ENCODE measurements at places on chromosomes 1 and 21.

DNA sequence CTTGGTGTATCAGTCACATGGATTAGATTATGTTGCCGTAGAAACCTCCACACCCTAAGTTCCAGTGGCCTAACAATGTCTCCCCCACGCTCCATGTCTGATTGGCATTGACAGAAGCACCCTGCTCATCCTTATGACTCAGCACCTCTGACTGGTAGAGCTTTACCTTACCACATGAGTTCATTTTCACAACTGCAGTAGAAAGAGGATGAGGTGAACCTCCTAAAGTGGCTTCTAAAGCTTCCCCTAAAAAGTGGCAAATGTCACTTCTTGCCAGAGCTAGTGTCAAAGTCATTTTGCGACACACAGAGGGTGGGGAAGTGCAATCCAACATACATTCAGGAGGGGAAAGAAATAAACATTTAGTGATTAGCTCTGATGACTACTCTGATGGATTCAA is 30.6 kb upstream of the LYPD8 start:
- DNase-seq, result no peak

DNA sequence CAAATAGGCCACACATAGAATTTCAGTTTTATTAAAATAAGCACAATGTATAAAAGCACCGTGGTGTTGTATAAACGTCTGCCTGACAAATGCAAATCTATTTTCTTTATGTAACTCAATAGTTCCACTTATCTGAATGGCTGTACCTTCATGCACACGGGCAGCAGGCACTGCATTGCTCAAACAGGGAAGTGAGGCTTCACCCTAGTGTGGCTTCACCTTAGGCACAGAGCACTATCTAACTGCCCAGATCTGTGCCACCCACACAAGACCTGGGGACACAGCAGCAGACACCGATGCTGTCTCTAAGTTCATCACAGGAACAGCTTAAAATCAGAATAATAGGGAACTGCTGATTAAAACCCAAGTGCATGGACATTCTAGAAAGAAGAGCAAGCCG is 6.0 kb upstream of the KNCN start:
- DNase-seq, result no peak

DNA sequence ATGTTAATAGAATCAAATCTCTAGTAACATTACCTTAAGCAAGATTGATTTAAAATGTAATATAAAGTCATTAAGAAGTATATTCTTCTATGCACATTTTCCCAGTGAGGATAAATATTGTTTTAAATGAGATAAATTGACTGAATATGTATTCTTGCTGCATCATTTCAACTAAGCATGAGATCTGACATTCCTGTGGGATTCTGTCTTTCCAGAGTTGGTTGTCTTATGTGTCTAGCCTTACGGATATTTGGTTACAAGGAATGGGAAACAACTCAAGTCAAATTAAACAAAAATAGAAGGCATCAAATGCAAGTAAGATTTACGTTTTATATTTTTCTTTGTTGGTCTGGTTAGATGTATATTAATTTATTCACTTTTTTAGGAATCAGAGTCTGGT is 287.5 kb downstream of the PTGER3 start:
- peak; percentile 34 for DNase-seq

DNA sequence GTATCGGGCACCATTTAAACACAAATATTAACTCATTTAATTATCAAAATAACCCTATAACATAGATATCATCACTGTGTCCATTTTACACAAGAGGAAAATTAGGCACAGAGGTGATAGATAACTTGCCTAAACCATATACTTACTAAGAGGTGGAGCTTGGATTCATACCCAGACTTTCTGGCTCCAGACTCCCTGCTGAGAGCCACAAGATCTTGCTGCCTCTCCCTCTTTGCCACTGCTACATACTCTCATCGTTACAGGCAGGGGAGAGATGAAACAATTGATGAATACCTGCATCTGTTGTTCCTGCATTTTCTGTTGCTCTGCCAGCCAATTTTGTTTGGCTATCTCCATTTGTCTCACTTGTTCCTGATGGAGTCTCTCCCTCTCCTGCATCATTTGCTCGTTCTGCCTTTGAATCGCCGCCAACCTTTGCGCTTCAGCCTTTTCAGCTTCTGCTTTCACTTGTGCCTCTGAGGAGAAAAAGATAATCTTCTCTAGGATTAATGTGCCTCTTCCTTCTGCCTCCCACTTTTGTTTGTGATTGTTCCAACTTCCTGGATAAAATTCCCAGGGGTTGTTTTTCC is 10.6 kb downstream of the GBP5 start:
- peak; percentile 31 for DNase-seq

GRCh38 chr1:206816390-206817287 is 44.3 kb upstream of the IL10 start:
- DNase-seq, result no peak

GRCh38 chr21:41706678-41707077 is 60.2 kb downstream of the RIPK4 start:
- DNase-seq, result peak; percentile 44

DNA sequence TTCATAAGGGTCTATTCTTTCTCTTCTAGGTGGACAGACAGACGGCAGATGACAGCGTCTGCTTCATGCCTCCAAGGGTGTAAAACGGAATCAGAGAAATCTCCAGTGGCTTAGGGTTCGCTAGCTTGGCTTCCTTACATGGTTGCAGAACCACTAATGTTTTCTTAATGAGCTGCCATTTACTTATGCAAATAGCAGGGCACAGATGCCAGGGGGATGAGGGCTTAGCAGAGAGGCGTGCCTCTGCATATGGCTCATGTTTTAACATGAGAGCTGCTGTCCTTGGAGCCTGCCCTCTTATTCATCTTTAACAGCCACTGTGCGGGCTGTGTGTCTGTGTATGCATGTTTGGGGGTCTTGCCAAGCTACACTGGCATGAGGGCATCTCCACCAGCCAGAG is 119.6 kb downstream of the IER5 start:
- DNase-seq, result no peak

DNA sequence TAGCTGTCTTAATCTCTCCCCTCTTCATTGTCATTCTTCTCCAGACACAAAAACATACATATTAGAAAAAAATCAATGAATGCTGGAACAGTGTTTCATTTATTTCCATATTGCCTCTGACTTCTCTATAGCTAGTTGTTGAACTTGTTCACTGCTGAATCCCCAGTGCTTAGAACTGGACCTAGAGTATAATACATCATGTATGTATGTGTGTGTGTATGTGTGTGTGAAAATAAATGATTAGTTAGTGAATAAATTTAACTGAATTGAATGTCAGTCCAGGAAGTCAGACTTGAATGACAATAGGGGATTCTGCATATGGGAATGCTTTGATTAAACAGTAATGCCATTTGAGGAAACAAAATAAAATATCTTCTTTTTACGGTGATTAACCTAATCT is 36.4 kb downstream of the FMO3 start:
- DNase-seq, result no peak

- DNase-seq, result peak; percentile 53
These were observed 143.3 kb downstream of the DYRK1A start for GRCh38 chr21:37509802-37510393.

DNA sequence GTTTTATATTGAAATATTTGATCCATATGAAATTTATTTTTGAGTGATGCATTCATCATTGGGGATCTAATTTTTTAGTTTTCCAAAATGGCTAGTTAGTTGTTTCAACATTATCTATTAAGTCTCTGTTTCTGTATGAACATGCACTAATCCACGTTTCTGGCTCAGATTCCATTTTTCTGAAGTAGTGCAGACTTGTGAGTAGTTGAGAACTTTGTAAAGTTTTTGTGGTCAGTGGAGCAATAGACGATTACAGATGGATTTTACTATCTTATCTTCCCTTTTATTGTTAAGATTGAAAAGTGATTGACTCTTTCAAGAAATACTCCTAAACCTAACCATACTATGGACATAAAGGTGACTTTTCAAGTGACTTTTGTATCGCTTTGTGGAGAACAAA is 16.7 kb downstream of the SOAT1 start:
- peak; percentile 54 for DNase-seq

GRCh38 chr21:37281579-37281978 is 14.4 kb upstream of the VPS26C start:
- DNase-seq, result no peak

GRCh38 chr1:245079021-245079609 is 75.7 kb upstream of the KIF26B start:
- peak; percentile 65 for DNase-seq

DNA sequence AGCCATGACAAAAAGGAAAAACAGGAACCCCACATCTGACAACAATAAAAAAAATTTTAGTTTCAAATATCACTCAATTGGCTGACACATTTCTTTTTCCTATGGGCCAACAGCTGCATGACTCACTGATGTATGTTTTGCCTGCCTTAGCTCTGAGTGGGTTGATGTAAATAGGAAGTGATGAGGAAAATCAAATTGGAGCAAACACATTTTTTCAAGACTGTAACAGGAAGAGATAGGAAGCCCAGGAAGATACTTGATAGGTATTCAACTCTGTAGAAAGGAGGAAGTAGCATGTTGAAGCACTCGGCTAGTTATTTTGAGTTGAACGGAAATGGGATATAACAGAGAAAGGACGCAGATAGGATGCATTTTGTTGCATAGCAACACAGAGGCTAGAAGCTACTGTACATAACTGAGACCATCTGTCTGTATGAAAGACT is 168.0 kb upstream of the NR5A2 start:
- peak; percentile 59 for DNase-seq

DNA sequence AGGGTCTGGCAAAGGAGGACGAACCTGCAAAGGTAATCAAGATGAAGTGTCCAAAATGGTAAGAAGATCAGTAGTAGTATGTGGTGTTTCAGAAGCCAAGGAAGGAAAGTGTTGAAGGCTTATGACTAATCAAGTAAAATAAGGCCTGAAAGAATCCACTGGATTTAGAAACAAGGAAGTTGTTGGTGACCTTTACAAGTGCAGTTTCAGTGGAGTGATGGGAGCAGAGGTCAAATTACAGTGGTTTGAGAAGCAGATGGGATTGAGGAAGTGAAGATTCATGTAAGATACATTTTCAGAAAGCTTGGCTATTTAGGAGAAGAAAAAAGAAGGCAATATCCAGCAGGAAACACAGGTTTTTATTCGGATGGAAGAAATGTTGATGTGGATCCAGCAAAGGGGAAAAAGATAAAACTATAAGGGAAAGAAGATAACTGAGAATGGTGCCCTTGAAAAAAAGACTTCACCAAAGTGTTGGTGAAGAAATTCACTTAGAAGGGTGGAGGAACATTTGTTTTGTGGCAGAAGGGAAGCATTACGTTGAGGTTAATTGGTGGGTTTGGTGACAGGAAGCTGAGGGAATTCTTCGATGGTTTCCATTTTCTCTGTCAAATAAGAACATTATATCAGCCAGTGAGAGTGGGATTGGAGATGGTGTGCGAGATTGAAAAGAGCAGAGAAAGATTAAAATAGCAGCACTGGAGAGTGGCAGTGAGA is 2.1 kb downstream of the ARMH1 start:
- peak; percentile 89 for DNase-seq

- peak; percentile 30 for DNase-seq
These were observed 9.1 kb downstream of the EXO1 start for GRCh38 chr1:241857131-241857530.

DNA sequence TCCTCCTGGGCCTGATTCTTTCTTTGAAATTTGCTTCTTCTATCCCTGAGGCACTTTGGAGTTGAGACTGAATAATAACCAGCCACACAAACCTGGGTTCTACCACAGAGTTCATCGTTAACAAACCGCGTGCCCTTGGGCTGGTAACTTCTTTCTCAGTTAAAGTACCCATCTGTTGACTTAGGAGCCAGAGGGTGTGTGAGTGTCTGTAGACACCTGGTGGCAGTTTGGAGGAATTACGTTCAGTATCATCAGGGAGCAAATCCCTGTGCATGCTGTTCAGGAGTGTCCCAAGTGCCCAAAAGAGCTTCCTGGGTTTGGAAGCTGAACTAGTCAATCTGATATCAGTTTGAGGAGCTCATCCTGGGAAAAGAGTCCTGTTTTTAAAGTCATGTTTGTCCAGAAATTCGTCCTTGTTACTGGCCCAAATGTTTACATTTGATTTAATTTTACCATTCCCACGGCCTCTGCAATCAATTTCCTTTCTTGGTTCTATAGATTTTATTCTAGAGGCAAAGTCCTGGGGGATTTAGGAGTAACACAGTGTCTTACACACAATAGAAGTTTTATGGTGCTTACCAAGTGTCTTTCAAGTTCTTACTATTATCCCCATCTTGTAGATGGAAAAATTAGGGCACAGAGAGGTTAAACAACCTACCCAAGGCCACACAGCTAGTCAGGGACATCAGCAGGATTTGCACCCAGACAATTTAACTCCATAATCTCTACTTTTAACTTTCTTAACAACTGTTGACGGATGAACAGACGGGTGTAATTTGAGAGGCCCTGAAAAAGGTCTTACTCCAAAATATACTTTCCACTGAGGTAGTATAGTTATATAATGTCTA is 26.7 kb upstream of the RPTN start:
- peak; percentile 81 for DNase-seq

- no peak for DNase-seq
These were observed 1.2 kb downstream of the C1QTNF12 start for GRCh38 chr1:1245178-1245816.

GRCh38 chr1:85325920-85326319 is 49.5 kb upstream of the BCL10 start:
- no peak for DNase-seq

DNA sequence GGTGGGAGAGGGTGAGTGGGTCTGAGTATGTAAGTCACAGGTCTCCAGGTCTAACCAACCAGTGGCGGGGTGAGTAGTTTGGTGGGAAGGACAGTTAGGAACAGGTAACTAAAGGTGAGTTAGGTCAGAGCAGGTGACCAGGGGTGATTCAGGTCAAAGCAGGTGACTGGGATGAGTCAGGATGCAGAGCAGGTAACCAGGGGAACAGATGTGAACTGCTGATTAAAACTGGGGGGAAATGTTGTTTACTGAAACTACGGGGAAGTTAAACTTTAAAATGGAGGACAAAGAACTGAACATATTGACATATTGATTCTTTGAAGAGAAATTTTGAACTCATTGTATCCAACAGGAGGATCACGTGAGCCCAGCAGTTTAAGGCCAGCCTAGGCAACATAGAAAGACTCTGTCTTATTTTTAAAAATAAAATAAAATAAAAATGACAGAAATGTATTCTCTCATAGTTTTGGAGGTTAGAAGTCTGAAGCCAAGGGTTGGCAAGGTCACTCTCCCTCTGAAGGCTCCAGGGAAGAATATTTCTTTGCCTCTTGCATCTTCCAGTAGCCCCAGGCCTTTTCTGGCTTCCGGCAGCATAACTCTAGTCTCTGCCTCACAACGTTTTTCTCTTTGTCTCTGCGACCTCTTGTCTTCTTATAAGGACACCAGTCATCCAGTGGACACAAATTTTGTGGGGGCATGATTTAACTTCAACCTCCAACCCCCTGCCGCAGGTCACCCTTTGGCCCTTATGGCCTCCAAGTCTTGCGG is 64.3 kb upstream of the TINAGL1 start:
- DNase-seq, result no peak

GRCh38 chr1:59570524-59570923 is 244.2 kb upstream of the HOOK1 start:
- no peak for DNase-seq

DNA sequence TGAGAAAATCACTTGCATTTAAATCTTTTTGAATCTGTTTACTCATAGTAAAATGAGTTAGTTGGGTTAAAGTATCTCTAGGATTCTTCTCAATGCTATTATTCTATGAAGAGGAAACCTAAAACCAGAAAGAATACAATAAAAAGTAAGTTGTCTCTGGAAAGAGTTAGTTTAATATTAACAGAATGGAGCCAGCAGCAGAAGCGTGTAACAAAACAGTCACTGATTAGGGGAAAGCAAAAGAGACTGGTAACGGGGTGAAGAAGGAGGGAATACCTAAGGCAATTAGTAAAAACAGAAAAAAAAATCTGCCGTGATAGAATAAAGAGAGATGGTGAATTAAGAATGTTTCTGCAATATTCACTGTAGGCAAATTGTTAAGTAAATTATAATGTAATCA is 60.0 kb downstream of the NRDC start:
- no peak for DNase-seq

- no peak for DNase-seq
These were observed 24.2 kb downstream of the CCDC185 start for GRCh38 chr1:223417444-223417843.

Data from EH (cell line).